ENCODE measurements at places on chromosomes 2 and 18. TPM values are rescaled to one million over a fixed set of nuclear protein-coding genes. Genes with fewer than 3 reads are reported as not detected.

DNA sequence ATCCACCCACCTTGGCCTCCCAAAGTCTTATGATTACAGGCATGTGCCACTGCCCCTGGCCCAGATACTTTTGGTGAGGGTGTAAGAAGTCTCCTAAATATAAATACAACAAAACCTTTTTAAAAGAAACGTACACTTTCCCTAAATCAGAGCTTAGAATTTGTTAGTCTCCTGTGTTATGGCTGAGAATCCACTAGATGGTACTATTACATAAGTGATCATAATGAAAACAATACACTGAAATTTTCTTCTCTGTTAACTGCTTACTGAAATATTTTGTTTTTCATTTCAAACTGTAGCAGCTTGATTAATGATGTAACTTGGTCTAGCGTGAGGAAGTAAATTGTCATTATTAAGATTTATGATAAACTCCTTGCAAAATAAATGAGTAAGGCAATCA lies 74.8 kb upstream of the FAM98A start:
- DNase-seq = no peak

DNA sequence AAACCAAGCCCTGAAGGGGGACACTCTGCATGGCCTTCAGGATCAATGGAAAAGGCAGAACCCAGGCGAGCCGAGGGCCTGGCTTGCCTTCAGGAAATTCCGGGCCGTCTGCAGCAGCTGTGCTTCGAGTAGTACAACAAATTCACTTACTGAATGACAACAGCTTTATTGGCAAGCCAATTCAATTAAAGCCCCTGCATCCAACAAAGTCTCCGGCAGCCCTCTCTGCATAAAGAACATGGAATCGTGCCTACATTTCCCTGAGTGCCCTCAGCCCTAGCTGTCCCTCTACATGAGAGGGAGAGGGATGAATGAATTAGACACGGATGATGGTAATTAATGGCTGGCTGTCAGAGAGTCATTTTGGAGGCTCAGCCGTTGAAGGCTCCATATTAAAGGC lies 189.0 kb downstream of the BCL11A start:
- DNase-seq = no peak

- no peak for DNase-seq
These were observed 13.7 kb downstream of the RUFY4 start for GRCh38 chr2:218082586-218083351.

SOS1 gene
- total RNA-seq = 23.2 TPM

SPATA3 gene
- total RNA-seq = not detected

RGPD4 gene
- not detected for total RNA-seq

Data from ovary (tissue), 10 donors.